ENCODE measurements at places on chromosomes 1 and 21.
A peak's percentile ranks its signal among the peaks of the same experiment; 100 is the strongest.

DNA sequence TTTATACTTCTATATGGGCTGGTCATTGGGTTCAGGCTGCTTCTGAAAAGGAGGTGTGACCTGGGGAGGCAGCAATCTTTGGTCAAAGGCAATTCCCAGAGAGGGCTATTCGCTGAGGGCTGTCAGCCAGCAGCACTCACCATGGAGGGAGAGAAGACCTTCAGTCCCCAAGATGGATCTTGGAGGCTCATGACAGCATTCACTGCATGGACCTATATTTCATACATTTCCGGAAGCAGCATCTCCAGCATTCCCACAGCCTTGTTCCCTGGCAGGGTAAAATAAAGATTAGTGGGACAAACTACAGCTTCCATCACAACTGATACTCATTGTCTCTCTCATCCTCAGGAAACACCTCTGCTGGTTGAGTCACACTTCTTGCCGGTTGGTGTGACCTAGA, 146.6 kb downstream of the CNIH3 start:
- no peak for DNase-seq

- no peak for DNase-seq
These were observed 5.3 kb downstream of the SYTL1 start for GRCh38 chr1:27346991-27347624.

- no peak for DNase-seq
These were observed 26.9 kb upstream of the SLC44A3 start for GRCh38 chr1:94793296-94793656.

DNA sequence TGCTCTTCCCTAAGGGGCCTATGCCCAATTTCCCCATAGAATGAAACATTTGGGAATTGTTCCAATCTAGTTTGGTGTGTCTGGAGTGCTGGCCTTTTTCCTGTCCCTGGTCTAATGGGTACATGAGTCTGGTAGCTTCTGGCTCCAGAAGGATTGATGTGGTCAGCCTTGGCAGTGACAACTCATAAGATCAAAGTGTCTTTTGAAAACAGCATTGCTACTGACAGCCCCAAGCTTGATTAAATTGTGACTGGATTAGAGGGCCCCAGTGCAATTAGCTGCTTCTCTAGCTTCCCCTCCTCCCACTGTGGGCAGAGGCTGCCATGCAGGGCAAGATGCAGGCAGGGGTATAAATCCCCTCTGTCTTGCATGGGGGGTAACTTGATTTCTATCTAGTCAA, 130.9 kb downstream of the UCK2 start:
- DNase-seq, result no peak

DNA sequence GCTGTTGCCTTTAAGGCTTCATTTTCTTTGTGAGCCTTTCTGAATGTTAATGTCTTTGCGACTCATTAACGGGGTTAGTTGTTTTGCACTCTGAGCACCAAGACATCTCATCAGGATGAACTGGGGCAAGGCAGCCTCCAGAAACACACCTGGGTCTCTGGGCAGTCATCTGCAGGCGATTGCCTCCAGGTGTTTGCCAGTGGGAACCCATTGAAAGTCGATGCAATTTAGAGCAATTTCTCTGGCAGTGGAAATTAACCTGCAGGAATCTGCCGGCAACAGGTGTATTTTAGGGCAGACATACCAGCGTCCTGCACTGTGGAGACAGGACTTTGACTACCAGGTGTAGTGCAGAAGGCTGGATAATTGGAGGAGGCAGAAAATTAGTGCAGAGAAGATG, 661.0 kb upstream of the PTBP2 start:
- DNase-seq, result no peak

DNA sequence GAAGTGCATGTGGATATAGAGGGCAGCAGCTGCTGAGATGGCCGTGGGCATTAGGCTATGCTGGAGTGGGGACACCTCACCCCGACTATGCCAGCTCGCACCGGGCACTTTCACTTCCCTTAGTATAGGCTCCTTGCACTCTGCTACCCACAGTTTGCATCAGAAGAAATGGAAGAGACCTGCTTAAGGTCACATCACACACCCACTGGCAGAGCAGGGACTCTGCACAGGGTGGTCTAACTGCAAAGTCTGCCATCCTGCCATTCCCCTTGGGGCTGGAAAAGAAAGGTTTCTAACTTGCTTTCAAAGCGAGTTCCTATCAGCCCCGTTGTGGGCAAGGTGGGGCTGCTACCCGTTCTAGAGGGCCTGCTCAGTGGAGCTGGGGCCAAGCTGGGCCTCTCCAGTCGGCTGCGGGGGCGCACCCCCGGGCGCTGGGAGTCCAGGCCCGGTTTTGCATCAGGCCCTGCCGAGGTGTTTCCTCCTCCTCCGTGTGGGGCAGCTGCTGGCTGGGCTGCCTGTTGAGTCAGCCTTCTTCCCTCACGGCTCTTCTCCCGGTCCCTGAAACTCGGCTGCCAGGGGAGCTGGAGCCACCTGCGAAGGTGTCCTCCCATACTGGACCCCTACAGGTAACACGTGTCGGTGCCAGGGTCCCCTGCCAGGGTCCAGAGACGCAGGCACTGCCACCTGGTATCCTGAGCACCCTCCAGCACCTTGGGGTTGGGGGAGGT, at the start of gene SYTL1:
TSS of gene SYTL1 (plus strand) at position 498 of the 728 bp plus-strand sequence. CDS start 3,313 bp downstream, outside the sequence.
- peak; percentile 87 for DNase-seq
